ENCODE measurements at places on chromosomes 5 and 9.

DNA sequence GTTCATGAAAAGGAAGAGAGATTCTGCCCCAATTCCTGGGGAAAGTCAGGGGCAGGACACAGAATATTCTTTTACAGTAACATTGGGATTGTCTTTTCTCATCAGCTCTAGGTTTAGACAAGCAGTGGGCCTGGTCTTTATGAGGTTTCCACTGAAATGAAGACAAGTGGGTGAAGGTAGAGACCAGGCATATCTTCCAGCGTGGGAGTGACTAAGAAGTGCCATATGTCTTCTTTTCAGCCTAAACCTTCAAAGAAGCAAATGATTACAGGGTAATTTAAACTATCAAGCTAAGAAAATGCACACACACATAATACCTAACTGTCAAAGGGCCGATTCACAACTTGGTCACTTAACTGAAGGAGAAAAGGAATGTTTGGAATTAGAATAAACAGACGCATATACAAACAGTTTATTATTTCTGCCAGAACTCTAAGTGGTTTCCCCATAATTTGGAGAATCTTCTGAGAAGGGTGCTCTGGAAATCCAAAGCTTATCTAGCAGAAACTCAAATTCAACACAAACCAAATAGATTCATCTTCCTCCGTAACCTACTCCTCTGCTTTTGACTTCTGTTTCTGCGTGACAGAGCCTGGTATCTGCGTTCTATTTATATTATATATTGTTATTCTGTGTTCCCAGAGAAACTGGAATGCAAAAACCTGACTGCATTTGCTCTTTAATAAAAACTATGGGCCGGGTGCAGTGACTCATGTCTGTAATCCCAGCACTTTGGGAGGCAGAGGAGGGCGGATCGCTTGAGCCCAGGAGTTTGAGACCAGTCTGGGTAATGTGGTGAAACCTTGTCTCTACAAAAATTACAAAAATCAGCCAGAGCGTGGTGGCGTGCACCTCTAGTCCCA lies 22.0 kb upstream of the TEK start:
- no peak for DNase-seq

- DNase-seq = no peak
These were observed 110.3 kb downstream of the ARRDC3 start for GRCh38 chr5:91272858-91273257.

- no peak for DNase-seq
These were observed 31.9 kb upstream of the JADE2 start for GRCh38 chr5:134493461-134494055.

- peak; percentile 84 for DNase-seq
These were observed 76.8 kb downstream of the STK10 start for GRCh38 chr5:172110921-172111851.

- no peak for DNase-seq
These were observed 3.3 kb upstream of the SLC2A8 start for GRCh38 chr9:127393645-127394044.

Data from activated B cell treated with CpG ODN at 0.5 μM for 24 hours (primary cell).